RKO (cell line): ENCODE measurements at places on chromosomes 1 and 21.
A peak's percentile ranks its signal among the peaks of the same experiment; 100 is the strongest.

DNA sequence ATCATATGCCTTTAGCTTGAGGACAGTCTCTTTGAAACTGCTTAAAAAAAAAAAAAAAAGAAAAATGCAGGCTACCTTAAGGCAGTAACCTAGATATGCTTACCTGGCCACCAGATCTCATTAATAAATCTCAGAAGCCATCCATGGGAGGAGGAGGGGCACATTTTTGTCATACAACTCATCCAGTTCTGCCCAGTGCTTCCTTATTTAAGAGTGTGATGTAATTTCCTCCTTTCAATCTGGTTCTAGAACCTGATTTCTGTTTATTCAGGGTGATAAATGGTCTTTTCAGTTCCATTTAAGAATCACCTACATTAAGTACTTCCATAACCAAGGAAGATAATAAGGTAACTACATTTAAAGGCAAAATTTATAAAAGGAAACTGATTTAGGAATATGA lies 6.1 kb downstream of the ERRFI1 start:
- DNase-seq: peak; percentile 64

DNA sequence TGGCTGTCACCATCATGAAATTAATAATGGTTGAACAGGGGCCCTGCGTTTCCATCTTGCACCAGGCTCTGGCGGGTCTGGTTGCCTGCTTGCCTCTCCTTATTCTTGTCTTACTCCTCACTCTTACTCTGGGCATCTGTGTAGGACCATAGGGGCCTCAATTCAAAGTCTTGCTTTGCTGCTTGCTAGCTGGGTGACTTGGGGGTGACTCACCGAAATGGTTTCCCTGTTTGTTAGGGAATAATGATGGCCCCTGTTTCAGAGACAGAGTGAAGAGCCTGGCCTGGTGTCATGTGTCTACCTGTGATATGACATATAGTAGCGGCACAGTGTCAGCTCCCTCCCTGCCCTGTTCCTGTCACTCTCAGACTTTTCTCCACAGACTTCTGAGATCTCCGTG lies 24.6 kb downstream of the KCNC4 start:
- DNase-seq: no peak

DNA sequence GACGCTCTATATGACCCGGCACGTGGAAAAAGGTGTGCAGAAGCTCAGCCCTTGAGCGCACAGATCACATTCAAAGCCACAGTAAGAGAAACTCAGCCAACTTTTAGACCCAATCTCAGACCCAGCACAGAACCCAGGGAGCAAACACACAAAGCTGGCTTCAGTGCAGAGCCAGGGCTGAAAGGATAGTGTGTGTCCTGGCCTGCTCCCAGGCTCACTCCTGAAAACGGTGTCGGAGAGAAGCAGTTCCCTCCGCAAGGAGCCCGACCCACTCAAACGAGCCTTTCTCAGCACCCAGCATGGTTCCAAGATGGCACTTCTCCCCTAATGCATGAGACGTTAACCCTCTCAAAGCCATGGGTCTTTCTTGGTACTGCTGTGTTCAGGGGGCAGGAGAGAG lies 39.6 kb downstream of the CASZ1 start:
- DNase-seq: no peak

DNA sequence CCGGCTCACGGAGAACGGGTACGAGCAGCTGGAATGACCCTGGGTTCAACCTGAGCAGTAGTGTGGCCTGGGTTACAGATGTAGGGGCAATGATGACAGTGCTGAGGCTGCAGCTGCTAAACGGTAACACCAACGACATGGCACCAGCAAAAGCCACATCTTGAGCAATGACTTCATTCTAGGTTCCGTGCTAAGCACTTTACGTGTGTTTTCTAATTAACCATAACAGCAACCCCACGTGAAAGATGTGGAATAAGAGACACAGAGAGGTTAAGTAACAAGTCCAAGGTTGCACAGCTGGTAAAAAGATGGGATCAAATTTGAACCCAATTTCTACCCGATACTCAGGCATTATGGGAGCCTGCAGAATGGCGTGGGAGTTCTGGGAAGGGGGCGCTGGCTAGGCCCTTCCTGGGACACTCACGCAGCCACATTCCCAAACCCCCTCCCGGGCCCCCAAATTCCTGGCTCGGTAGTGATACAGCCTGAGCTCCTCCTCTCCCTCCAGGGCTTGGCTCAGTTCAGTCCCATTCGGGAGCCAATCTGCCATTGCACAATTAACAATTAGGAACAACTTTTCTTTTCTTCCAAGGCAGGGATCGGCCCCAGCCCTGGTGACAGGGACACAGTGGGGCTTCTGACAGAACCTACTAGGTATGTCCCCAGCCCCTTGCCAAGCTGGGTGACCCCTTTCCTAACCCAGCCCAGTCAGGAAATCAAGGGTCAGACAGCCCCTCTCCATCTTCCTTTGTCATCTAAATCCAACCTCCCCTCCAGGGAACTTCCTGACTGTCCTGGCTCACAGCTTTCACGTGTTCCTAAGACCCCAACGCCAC lies 23.8 kb upstream of the ECE1 start:
- DNase-seq: no peak

DNA sequence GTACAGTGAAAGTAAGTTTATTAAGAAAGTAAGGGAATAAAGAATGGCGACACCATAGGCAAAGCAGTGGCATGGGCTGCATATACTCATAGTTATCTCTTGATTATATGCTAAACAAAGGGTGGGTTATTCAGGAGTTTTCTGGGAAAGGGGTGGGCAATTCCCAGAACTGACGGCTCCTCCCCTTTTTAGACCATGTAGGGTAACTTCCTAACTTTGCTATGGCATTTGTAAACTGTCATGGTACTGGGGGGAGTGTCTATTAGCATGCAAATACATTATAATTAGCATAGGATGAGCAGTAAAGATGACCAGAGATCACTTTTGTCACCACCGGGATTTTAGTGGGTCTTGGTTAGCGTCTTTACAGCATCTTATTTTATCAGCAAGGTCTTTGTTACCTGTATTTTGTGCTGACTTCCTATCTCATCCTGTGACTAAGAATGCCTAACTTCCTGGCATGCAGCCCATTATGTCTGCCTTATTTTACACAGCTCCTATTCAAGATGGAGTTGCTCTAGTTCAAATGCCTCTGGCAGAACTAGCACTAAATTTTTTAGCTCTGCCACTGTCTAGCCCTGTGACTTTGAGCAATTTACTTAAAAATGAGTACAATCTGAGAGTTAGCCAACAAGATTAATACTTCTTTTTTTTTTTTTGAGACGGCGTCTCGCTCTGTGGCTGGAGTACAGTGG lies 110.3 kb upstream of the PALMD start:
- peak; percentile 9 for DNase-seq

- DNase-seq: no peak
Measured at GRCh38 chr1:221040691-221041285, 161.5 kb downstream of the HLX start.

DNA sequence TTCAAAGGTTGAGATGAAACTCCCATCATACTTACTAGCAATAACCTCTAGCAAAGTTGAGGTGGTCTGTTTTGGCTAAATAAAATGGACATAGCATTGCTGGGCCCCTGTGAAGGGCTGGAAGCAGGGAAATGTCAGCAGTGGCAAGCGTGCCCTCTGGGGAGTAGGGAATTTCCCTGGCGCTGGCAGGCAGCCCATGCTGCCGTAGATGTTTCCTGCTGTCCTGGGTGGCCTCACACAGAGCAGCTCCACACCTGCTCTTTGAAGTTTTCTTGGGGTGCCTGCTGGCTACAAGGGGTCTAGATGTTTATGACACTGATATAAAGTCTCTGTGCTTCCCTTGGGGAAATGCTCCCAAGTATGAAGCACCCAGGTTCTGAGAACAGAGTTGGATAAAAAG lies 30.2 kb downstream of the ADARB1 start:
- DNase-seq: no peak

DNA sequence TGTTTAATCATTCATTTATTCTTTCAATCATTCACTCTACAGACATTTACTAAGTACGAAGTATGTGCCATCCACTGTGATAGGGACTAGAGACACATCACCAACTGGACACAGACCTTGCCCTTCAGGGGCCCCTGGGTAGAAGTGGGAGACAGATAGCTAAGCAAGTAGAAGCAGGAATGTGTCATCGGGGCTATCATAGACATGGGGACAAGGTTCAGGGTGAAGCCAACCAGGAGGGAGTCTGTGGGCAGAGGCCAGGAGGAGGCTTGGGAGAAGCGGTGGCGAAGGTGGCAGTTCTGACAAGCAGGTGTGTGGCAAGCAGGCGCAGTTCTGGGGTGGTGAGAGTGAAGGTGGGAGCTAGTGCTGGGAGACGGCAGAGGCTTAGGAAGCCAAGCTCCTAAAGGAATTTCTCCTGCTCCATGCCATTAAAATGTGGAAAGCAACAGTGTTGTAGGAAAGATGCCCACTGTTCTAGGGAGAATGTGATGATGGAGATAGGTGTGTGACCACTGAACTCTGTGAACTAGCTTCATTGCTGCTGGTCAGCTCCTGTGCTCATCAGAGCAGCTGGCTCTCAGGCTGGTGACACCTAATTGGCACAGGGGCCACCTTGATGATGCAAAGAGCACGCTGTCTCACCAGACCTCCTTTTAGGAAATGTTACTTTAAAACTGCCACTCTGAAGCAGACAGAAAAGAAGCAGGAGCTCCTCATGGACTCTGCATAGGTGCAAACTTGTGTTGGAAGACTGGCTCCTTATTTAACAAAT lies 79.7 kb upstream of the LPGAT1 start:
- DNase-seq: no peak

- no peak for DNase-seq
Measured at GRCh38 chr1:28853093-28853742, 41.2 kb downstream of the OPRD1 start.

DNA sequence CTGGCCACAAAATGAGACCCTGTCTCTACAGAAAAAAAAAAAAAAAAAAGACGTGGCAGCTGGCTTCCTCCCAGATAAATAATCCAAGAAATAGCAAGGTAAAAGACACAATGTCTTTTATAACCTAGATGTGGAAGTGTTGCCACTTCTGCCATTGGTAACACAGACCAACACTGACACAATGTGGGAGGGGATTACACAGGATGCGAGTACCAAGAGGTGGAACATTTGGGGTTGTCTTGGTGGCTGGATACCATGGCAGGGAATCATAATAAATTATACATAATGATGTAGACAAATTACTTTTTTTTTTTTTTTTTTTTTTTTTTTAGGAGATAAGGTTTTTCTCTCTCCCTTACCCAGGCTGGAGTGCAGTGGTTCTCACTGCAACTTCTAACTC lies 6.0 kb upstream of the NEXN start:
- DNase-seq: no peak

- DNase-seq: no peak
Measured at GRCh38 chr1:38151399-38151798, 104.8 kb upstream of the POU3F1 start.

GRCh38 chr1:208500375-208500774 lies 256.2 kb upstream of the PLXNA2 start:
- DNase-seq: no peak

DNA sequence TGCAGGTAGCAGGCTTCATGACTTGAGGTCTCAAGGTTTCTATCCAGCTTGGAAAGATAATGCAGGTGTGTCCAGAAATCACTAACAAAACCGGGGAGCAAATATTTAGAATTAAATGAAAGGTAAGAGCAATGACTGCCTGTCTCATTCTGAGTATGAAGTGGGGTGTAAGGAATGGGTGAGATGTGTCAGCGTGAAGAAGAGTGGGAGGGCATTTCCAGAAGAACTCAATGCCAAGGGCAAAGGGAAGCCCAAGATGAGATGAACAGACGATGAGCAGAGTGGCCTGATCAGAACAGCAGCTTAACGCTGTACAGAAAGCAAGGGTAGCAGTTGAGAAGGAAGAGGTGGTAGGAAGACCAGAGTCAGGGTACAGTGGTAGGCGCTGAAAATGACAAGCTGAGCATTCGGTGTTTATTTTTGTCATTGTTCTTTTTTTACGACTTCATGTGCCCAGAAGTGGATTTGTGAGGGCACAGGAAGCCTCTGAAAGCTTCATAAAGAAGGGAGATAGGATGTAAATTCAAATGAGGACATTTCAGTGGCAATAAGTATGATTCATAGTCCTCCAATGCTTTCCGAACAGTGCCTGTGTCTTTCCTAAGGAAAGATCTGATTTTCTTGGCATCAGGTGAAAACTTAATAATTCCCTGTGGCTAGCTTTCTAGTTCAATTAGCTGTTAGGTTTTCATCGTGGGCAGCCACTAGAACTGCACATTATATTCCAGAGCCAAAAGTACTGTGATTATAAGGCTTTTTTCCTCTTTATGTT lies 190.5 kb downstream of the APP start:
- DNase-seq: no peak

- no peak for DNase-seq
Measured at GRCh38 chr1:11395616-11396015, 83.3 kb upstream of the DISP3 start.

- no peak for DNase-seq
Measured at GRCh38 chr1:54871275-54872035, 15.5 kb downstream of the DHCR24 start.

GRCh38 chr1:189192741-189193520 lies 1284.7 kb downstream of the BRINP3 start:
- DNase-seq: no peak

GRCh38 chr1:204659056-204659455 lies 26.5 kb downstream of the LRRN2 start:
- DNase-seq: peak; percentile 7

DNA sequence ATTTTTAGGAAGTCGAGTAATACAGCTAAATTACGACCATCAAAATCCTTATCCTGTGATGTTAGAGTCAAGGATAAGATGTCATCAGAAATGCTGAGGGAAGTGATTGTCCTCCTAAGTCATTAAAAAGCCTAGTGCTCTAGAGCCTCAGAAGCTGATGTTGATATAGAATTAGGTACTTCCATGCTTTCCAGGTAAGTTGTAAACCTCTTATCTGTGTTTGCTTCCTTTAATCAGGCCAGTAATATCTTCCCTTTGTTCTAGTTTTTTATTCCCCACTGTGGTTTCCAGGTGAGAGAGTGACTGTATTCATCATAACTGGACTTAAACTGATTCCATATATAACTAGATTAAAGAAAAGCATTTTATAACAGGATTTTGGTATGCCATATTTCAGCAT lies 44.4 kb downstream of the SMG7 start:
- no peak for DNase-seq

DNA sequence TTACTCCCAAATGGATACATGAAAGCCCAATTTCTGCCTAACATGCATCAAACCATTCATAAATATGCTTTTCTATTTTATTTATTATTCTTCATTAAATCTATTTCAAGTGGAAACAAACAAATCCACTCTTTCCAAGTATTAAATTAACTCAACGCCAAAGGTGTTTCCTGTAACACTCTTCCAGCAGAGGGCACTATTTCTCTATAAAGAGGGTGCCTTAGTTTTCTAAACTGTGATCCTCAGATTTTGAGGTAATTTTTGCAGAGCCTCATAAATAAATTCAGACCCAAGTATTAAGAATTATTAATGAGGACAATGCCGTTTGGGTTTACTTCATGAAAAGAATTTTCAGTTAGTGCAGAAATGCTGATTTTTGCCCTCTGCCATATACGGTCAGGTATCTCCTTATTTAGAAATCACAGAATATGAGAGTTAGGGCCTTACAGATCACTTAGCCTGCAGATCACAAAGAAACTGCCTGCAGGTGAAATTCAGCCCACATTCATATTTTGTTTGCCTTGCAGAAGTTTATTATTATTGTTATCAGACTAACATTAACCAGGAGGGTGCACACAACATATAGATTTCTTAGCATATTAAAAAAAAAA lies 40.1 kb upstream of the MYSM1 start:
- peak; percentile 80 for DNase-seq
